ENCODE measurements at places on chromosomes 13 and 19. TPM values are rescaled to one million over a fixed set of nuclear protein-coding genes. Genes with fewer than 3 reads are reported as not detected.

Gene CD33
- polyA plus RNA-seq, result 5.4 TPM

- DNase-seq, result no peak
- H3K36me3 ChIP-seq, result peaks cover 42% of the 10 kb centered on the region
- H3K4me1 ChIP-seq, result peaks cover 40% of the 10 kb centered on the region
- peak overlapping the region; percentile 83 for H3K27ac ChIP-seq
- H3K27me3 ChIP-seq, result no peaks in the 10 kb centered on the region
- H3K4me3 ChIP-seq, result no peak overlapping the region
Observed at GRCh38 chr19:49491030-49491803, 3.8 kb downstream of the RPL13A start.

DNA sequence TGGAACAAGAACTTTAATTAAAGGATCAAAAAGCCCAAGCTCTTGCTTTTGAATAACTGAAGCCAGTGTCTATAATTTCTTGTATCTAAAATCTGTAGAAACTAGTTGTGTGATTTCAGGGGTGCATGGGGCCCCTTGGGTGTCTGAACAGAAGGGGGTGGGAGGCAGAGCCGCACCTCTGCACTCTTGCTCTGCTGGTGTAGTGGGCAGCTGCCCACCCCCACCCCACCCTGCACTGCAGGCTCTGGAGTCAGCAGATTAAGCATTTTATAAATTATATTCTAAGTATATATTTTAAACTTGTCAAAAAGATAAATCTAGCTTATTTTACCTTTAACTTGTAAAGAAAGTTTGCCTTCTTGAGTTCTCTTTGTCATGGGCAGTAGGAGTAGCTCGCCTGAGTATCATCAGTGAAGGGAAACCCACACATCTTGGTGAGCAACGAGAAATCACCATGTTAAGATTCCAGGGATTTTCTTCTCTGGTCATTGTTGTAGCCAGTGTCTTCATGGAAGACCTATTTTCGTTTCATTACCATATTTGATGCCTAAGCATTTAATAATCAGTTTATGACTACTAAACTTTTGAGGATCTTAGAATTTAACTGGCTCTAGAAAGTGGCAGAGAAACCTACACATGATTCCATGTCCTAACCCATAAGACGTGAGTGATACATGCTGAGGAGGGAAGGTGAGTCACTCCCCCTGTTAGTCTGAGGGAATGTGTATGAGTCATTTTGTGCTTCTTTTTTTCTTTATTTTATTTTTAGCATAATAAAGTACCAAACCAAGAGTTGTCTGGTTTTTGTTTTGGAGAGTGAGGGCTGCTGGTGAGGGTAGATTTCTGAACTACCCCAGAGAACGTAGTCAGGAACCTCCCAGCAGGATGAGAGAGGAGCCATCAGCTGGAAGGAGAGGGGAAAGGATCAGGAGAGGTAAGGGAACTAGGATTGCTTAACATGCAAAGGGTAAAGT is 7.7 kb downstream of the UBE2L5 start:
- H3K27me3 ChIP-seq, result peaks cover 3% of the 10 kb centered on the region
- H3K36me3 ChIP-seq, result no peaks in the 10 kb centered on the region
- H3K4me1 ChIP-seq, result no peaks in the 10 kb centered on the region
- H3K27ac ChIP-seq, result no peak overlapping the region
- DNase-seq, result no peak

GRCh38 chr13:98825659-98826058 is 73.2 kb upstream of the SLC15A1 start:
- H3K27me3 ChIP-seq, result no peaks in the 10 kb centered on the region
- peaks cover 25% of the 10 kb centered on the region for H3K4me1 ChIP-seq
- DNase-seq, result no peak

Gene STXBP2
- 146 TPM for polyA plus RNA-seq

- no peaks in the 10 kb centered on the region for H3K4me1 ChIP-seq
- H3K27ac ChIP-seq, result no peak overlapping the region
- no peaks in the 10 kb centered on the region for H3K36me3 ChIP-seq
- no peaks in the 10 kb centered on the region for H3K27me3 ChIP-seq
Observed at GRCh38 chr13:112417079-112417478, 40.9 kb downstream of the SPACA7 start.

- no peaks in the 10 kb centered on the region for H3K36me3 ChIP-seq
- DNase-seq, result no peak
- no peak overlapping the region for H3K27ac ChIP-seq
- H3K4me1 ChIP-seq, result no peaks in the 10 kb centered on the region
- H3K4me3 ChIP-seq, result no peak overlapping the region
Observed at GRCh38 chr19:3810708-3811355, 24.7 kb upstream of the MATK start.

GRCh38 chr13:49220036-49220855 is at the start of gene MLNR:
Gene MLNR, plus strand, starts transcription at chr13:49220338. Its CDS starts 0 bp downstream, at chr13:49220338.
- H3K27me3 ChIP-seq, result peaks cover 82% of the 10 kb centered on the region
- peak; percentile 57 for DNase-seq
- peaks cover 6% of the 10 kb centered on the region for H3K4me1 ChIP-seq
- no peak within 1 kb of the TSS for H3K27ac ChIP-seq

DNA sequence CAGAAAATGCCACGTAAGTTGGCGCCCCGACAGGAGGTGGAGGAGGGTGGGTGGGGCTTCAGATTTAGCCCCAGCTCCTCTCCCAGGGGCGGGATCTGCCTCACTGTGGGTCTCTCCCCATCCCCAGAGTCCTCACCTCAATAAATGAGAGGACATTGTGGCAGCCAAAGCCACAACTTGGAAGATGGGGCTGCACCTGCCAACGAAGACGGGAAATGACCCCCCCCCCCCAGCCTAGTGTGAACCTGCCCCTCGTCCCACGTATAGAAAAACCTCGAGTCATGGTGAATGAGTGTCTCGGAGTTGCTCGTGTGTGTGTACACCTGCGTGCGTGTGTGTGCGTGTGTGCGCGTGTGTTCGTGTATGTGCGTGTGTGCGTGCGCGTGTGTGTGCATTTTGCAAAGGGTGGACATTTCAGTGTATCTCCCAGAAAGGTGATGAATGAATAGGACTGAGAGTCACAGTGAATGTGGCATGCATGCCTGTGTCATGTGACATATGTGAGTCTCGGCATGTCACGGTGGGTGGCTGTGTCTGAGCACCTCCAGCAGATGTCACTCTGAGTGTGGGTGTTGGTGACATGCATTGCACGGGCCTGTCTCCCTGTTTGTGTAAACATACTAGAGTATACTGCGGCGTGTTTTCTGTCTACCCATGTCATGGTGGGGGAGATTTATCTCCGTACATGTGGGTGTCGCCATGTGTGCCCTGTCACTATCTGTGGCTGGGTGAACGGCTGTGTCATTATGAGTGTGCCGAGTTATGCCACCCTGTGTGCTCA is 1.5 kb upstream of the TRAPPC5 start:
- H3K27me3 ChIP-seq, result peaks cover 25% of the 10 kb centered on the region
- H3K4me1 ChIP-seq, result peaks cover 4% of the 10 kb centered on the region
- no peak overlapping the region for H3K4me3 ChIP-seq
- peaks cover 10% of the 10 kb centered on the region for H3K36me3 ChIP-seq
- no peak overlapping the region for H3K27ac ChIP-seq

GRCh38 chr19:16326401-16327168 is 2.0 kb downstream of the KLF2 start:
- H3K4me3 ChIP-seq, result peak overlapping the region; percentile 46
- peaks cover 13% of the 10 kb centered on the region for H3K4me1 ChIP-seq
- peaks cover 13% of the 10 kb centered on the region for H3K36me3 ChIP-seq

DNA sequence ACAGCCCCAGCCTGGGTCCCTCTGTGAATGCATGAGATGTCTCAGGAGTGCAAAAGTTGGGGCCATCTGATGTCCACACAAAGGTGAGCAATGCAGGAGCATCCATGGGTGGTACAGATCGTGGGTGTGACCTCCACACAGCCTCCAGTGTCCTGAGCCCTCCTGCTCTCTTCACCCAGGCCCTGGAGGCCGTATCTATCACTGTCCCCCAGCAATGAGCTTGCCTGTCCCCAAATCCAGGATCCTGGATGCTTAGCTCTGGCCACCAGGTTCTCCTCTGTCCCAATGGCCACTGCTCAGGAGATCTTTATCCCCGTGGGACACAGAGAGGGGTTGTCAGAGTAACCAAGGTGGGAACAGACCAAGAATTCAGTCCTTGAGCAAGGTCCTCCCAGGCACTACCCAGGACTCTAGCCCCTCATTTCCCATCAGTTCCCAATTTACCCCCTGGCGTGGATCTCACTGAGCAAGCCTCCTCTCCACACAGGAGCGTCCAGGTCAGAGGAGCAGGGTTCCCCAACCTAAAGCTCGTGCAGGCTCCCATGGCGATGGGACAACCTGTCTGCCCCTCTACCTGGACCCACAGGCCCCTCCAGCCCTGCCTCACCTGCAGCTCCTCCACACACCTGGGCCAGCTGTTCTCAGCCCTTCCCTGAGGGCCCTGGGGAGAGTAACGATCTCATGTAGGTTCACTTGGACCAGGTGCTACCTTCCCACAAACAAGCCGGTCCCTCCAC is 11.3 kb downstream of the CEACAM21 start:
- H3K27ac ChIP-seq, result no peak overlapping the region
- DNase-seq, result no peak
- no peaks in the 10 kb centered on the region for H3K36me3 ChIP-seq
- no peaks in the 10 kb centered on the region for H3K4me1 ChIP-seq

- no peak overlapping the region for H3K27ac ChIP-seq
- H3K4me3 ChIP-seq, result no peak overlapping the region
Observed at GRCh38 chr13:28440774-28441504, 54.0 kb downstream of the FLT1 start.

DNA sequence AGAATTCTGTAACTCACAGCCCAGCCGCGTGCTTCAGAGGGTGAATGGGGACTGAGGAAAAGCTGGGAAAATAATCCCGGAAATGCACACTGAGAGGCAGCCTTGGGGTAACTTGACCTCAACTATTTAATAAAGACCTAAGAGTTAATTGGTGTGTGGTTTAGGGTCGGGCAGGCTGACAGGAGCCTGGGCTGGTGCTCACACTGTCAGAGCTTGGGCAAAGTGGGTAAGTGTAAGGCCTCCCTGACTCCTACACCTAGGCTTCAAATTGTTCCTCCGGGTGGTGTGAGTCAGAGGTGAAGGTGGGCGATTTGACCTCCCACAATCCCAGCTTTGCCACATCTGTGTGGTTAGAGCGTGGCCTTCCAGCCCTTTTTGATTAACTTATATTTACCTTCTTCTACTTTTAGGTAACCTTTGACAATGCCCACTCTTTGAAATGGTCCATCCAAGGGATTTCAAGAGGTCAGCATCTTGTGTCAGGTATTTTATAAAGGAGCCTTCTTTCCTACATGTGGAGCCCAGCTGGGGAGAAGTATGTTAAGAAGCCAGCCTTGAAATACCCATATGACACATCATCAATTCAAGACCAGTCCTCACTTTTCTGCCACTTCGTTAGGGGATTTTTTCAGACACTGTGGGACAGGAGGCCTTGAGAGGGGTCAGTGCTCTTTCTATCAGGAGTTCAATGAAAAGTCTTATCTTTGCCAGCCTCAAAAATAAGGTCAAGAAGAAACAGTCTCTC is 114.2 kb downstream of the NUFIP1 start:
- DNase-seq, result no peak
- H3K36me3 ChIP-seq, result no peaks in the 10 kb centered on the region
- H3K27me3 ChIP-seq, result no peaks in the 10 kb centered on the region
- H3K4me3 ChIP-seq, result no peak overlapping the region
- H3K4me1 ChIP-seq, result no peaks in the 10 kb centered on the region

DNA sequence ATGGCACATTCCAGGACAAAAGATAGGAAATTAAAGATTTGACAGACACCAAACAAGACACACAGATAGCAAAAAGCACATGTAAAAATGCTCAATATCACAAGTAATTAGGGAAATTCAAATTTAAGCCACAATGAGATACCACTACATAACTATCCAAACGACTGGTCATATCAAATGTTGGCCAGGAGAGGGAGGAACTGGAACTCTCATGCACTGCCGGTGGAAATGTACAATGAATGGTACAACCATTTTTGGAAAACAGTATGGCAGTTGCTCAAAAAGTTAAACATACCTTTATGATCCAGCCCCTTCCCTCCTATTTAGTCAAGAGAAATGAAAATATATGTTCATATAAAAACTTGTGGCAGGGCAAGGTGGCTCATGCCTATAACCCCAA is 36.8 kb upstream of the CYP2S1 start:
- no peak overlapping the region for H3K27ac ChIP-seq
- H3K36me3 ChIP-seq, result no peaks in the 10 kb centered on the region
- no peak for DNase-seq
- peaks cover 22% of the 10 kb centered on the region for H3K4me1 ChIP-seq
- no peaks in the 10 kb centered on the region for H3K27me3 ChIP-seq
- H3K4me3 ChIP-seq, result no peak overlapping the region

DNA sequence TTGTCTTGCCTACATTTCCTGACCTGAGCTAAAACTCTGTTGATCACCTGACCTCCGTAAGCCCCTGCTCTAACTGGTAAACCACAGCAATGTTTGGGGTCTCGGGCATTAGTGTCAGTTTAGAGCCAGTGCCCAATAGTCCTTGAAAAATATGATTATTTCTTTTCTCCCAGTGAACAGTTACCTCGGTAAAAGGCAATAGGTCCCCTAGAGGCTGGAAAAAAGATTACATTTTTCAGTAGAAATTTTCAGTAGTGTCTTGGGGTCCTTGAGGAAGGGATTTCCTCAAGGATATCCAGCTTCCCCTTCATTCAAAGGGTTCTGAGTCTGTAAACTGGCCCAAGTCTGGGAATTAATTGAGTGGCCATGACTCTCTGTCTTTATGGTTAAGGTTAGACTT is 177.5 kb downstream of the SLC7A1 start:
- no peak for DNase-seq
- H3K27ac ChIP-seq, result no peak overlapping the region
- H3K36me3 ChIP-seq, result no peaks in the 10 kb centered on the region

DNA sequence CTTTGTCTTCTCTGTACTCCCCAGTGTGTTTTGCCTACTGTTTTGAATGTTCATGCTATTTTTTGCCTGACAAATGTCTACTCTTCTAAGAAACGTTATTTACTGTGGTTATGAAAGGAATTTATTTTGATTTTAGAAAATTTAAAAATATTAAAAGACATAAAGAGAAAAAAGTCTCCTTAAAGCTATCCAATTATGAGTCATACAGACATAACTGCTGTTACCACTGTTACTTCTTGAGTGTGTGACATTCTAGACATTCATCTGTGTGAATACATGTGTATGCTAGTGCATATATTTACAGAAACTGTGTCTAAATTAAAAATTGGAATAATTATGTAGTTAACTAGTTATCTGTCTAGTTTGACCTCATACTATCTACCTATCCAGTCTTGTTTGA is 187.6 kb upstream of the SGCG start:
- H3K27me3 ChIP-seq, result no peaks in the 10 kb centered on the region
- no peak for DNase-seq
- H3K27ac ChIP-seq, result no peak overlapping the region
- H3K4me1 ChIP-seq, result no peaks in the 10 kb centered on the region
- H3K4me3 ChIP-seq, result no peak overlapping the region
- H3K36me3 ChIP-seq, result no peaks in the 10 kb centered on the region

Gene TMEM59L
- polyA plus RNA-seq, result 12.5 TPM

DNA sequence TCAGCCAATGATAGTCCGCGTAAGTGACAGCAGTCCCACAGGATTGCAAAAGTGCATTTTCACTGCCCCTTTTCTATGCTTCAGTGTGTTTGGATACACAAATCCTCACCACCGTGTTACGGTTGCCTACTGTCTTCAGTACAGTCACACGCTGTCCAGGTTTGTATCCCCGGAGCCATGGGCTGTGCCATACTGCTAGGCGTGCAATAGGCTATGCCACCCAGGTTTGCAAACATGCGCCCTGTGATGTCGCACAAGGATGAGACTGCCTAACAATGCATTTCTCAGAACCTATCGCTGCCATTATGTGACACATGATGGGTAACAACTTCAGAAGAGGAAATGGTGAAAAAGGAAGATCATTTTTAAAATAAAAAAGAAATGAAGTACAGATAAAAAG is 16.8 kb upstream of the ADPRHL1 start:
- H3K36me3 ChIP-seq, result peaks cover 27% of the 10 kb centered on the region
- no peaks in the 10 kb centered on the region for H3K27me3 ChIP-seq
- no peak overlapping the region for H3K4me3 ChIP-seq

GRCh38 chr19:44732235-44733014 is 16.1 kb upstream of the BCL3 start:
- DNase-seq, result peak; percentile 0
- H3K4me3 ChIP-seq, result no peak overlapping the region
- H3K4me1 ChIP-seq, result no peaks in the 10 kb centered on the region
- no peaks in the 10 kb centered on the region for H3K27me3 ChIP-seq
- no peaks in the 10 kb centered on the region for H3K36me3 ChIP-seq
